ENCODE measurements at places on chromosomes 6 and 20.

GRCh38 chr6:132751306-132751705 lies 6.4 kb downstream of the VNN2 start:
- no peak for DNase-seq

DNA sequence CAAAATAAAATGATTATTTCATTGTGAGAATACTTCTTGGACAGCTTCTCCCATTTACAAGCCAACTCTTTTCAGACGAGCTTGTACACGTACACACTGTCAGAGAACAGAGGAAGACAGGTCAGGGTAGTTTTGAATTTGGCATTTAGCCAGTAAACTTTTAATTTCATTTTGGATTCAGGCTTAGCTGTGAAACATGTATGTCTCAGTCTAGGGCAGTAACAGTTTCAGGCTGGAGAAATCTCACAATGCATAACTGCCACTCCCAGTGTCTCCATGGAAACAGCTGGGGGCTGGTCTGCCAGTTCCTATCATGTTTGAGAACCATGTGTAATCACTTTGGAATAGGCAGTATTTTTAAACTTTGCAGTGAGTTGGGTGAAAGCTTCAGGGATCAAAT lies 22.0 kb upstream of the QKI start:
- no peak for DNase-seq

- no peak for DNase-seq
Measured at GRCh38 chr6:143233554-143234285, 173.0 kb downstream of the AIG1 start.

DNA sequence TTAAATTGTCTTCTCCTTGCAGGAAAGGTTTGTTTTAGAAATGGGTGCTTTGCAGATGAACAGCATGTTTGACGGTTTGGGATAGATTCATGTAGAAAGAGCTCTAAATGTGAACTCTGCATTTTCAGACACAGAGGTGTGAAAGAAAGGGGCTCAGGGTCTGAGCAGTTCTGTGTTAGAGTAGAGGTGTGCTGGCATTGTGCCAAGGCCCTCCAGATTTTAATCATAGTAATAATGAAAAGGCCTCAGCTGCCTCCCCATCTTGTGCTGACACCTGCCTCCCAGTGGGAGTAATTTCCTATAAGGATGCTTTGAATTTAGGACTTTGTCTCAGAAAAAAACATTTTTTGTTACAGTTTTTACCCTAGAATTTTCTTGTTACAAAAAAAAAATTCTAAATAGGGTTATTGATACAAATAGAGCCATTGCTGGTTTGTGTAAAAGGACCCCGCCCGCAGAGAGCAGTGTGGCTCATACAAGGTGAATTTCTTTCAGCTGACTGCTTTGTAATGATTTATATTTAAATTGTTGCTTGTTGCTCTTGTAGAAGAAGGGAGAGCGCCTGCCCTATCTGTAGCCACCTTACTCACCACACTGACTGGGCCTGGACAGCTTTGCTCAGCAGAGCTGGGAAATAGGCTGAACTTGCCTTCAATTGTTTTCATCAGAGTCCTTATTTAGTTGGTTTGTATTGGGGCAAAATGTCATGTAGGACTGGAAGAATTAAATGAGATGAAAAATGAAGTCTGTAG lies 294.5 kb downstream of the ZFAND3 start:
- DNase-seq, result no peak

GRCh38 chr6:117531809-117532725 lies 49.6 kb downstream of the DCBLD1 start:
- DNase-seq, result no peak

DNA sequence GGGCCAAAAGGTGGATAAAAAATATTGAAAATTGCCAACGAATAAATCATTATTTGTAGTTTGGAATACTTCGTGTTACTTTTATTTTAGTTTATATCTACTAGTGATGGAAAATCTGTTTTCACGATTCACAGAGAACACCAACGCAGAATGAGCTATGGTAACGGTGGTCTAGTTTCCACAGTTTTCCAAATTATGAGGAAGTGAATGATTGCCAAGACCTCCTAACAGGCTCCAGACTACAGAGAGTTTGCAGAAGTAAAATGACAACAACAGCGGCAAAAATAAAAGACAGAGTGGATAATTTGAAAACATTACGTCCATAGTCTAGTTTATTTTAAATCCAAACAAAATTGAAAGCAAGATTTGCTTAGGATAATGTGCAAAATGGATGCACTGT lies 57.0 kb upstream of the AIG1 start:
- no peak for DNase-seq

- no peak for DNase-seq
Measured at GRCh38 chr6:17494919-17495318, 101.5 kb downstream of the CAP2 start.

- no peak for DNase-seq
Measured at GRCh38 chr6:13423252-13423651, 64.1 kb downstream of the GFOD1 start.

DNA sequence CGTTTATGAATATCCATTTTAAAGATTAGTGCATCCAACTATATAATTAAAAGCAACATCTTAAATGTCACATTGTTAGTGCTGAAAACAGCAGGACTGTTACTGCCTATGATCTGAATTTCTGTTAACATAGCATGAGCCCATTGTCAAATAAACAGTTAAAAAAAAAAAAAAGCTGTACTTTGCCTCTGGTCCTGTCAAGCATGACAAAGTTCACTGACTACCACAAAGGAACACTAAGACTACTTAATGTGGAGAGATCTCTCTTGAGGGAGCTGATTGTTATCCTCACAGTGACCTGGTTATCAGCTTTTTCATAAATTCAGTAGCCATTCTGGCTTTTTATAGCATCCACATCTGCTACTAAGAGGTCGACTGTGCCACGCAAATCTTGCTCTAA lies 228.1 kb downstream of the TMEM200A start:
- no peak for DNase-seq

DNA sequence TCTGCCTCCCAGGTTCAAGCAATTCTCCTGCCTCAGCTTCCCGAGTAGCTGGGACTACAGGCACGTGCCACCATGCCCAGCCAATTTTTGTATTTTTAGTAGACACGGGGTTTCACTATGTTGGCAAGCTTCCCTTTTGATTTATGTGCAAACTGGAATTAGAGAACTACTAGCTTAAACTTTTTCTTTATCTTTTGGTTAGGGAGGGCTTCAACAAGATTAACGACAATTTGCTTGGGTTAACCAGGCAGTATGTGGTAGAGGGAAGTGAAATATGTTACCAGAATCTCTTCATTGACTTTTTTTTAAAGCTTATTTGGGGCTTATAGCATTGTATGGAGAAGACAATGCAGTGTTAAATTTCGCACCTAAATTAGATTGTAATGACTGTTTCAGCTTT lies 9.0 kb downstream of the MYO6 start:
- DNase-seq, result no peak

GRCh38 chr20:50099565-50099991 lies 13.4 kb downstream of the UBE2V1 start:
- DNase-seq, result no peak

- DNase-seq, result no peak
Measured at GRCh38 chr20:24004471-24004870, 15.9 kb upstream of the GGTLC1 start.

- no peak for DNase-seq
Measured at GRCh38 chr6:69848552-69848951, 17.8 kb upstream of the COL19A1 start.

GRCh38 chr20:59356662-59357165 lies 56.3 kb downstream of the EDN3 start:
- DNase-seq, result no peak

- DNase-seq, result no peak
Measured at GRCh38 chr6:100185615-100186014, 191.6 kb upstream of the MCHR2 start.

DNA sequence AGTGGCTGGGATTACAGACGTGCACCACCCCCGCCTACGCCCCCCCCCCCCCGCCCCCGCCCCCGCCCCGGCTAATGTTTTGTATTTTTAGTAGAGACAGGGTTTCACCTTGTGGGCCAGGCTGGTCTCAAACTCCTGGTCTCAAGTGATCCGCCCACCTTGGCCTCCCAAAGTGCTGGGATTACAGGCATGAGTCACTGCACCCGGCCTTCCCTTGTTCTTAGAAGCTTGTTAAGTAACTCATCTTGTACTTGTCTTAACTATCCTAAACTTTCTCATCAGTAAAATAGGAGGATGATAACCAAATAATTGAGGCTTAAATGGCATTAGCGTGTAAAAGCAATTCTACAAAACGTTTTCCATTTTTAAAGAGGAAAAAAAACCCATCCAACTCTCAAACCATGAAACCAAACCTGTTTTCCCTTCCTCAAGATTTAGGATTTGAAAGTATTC lies 4.2 kb downstream of the CDYL start:
- DNase-seq, result no peak

DNA sequence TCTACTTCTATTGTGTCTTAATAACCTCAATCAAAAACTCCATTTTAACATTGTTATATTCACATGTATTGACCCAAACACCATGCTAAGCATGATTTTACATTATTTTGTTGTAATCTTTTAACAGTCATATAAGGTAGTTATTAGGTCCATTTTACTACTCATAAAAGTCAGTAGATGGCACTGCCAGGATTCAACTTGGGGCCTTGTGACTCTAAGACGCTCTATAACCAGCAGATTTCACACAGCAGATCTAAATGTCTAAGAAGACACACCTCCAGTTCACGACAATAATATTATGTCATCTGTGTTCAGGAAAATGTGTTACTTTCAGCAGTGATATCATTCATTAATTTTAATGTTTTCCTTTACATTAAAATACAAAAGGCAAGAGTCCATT lies 88.0 kb downstream of the FRK start:
- DNase-seq, result no peak

GRCh38 chr6:53378208-53378607 lies 29.5 kb upstream of the ELOVL5 start:
- DNase-seq, result no peak

DNA sequence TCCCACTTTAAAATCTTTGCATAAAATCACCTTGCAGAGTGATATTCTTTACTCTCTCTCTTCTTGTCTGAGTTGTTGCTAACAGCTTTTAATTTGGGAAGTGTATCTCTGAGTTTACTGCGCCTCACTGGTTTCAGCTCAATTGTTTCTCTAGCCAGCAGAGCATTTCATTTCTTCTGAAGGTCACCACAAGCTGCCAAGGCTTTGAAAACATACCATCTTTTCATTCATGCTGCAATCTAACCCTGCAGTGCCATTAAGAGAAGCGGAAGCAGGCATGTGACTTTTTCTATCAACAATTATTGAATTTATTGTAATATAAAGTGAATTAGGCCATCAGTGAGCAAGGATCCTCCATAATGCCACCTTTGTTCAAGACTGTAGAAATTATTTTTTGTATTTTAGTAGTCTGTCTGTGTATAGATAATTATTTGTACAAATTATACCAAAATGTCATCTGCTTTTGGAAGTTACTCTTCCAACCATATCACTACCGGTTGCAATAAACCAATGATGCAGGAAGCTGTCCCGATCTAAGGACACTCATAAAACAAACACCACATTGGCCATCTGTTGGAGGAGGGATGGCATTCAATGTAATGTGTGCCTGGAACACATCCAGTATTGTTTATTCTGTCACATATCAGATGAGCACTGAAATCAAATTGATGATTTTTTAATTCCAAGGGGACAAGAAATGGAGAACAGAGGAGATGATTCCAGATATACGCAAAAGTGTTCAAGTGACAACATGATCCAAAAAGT lies 26.8 kb downstream of the HS3ST5 start:
- no peak for DNase-seq
